Activated effector memory CD4-positive, alpha-beta T cell treated with Interleukin-2 at 50 U/mL for 16 hours (primary cell): ENCODE measurements at places on chromosomes 5 and 9.

GRCh38 chr9:138105123-138105415 is 227.5 kb downstream of the CACNA1B start:
- DNase-seq, result no peak

- no peak for DNase-seq
Measured at GRCh38 chr9:35553670-35554543, 51.2 kb upstream of the TESK1 start.

DNA sequence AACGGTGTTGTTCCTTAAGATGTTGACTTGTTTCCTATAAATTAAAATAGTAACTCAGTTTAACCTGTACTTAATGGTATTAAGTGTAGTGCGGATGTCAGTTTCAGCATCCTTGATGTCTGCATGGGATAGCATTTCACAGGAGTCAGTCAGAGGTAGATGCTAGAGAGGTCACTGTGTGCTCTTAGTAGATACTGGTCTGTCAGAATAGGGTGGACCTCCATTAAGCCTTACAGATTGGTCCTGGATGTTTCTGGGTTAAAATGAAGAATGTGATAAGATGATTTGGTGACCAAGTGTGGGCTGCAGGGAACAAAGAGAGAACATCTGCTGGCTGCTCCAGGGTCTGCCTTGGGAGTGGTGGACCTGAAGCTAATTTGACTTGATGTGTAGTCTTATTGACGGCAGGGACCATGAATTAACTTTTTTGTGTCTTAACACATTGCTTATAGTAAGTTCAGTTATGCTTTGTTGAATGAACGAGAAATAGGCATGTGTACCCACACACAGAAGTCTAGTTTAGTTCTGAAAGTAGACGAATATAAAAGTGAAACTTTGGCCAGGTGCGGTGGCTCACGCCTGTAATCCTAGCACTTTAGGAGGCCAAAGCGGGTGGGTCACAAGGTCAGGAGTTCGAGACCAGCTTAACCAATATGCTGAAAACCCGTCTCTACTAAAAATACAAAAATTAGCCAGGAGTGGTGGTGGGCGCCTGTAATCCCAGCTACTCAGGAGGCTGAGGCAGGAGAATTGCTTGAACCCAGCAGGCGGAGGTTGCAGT is 12.5 kb downstream of the RAB24 start:
- DNase-seq, result no peak

DNA sequence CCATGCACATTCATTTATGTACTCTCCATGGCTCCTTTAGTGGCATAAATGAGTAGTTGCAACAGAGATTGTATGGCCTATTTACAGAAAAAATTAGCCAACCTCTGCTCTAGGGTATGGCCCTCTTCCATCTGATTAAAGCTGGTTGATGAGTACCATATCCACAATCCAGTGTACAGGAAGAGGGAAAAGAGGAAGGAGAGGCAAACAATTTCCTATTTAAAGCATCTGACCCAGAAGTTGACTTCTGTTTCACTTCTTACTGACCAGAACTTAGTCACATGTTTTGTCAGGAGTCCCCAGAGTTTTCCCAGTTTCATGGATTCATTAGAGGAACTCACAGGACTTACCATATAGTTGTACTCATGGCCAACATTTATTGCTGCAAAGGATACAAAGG is 68.6 kb upstream of the STARD4 start:
- no peak for DNase-seq

DNA sequence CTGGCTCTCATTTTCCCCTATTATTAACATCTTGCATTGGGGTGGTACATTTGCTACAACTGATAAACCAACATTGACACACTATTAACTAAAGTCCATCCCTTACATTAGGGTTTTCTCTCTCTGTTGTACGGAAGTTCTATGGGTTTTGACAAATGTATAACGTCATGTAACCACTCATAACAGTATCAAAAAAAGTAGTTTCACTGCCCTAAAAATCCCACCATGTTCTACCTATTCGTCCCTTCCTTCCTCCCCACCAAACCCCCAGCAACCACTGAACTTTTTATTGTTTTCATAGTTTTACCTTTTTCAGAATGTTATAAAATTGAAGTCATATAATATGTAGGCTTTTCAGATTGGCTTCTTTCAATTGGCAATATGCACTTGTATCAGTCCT is 40.1 kb downstream of the MLLT3 start:
- no peak for DNase-seq

DNA sequence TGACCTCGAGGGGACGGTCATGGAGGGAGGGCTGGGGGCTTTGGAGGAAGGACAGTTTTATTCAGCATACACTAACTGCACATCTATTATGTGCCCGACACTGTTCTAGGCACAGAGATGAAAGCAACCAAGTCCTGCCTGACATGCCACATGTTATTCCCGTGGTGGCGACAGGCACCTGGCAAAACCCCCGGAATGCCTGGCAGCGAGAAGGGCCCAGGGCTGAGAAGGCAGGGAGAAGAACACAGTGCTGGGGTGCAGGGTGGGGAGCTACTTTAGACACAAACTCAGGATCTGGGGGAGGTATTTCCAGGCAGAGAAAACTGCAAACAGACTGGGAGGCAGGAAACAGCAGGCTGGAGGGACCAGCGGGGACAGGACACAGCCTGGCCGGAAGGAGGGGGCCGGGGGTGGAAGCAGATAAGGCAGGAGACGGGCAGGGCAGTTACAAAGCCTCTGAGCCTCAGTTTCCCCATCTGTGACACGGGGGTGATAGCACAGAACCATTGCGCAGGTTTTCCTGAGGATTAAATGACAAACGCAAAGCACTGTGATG is 77.7 kb downstream of the STK10 start:
- no peak for DNase-seq

DNA sequence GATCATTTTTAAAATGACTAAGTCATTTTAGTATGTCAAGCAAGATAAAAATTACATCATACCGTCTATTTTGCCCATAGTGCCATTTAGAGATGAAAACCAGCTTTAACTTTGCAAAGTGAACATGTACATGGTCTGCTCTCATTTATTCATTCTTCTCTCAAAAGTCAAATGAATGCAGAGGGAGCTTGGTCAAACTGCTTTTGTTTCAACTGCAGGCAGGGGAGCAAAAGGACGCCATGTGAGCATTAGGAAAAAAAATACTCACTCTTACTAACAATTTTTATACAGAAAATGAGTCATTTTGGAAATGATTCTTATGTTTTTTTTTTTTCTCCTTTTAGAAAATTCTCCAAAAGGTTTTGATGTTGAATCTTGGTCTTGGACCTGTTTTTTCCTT is 15.7 kb downstream of the SCGB3A1 start:
- DNase-seq, result no peak

- DNase-seq, result no peak
Measured at GRCh38 chr9:96137671-96138429, 164.1 kb downstream of the HSD17B3 start.

DNA sequence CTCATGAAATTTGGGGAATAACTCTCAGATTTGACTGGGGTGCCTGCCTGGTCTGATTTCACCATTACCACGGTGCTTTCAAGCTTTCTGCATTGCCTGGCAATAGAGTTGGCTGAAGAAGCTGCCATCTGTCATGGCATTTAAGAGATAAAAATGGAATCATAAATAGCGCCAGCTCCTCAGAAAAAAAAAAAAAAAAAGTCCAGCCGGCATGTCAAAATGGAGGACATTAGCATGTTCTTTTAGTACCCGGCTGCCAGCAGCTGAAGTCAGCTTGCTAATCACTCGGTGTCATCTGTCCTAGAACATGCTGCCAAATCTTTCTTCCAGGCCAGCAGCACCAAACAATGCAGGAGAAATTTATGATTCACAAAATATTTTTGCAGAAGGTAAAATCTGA is 57.7 kb upstream of the CER1 start:
- DNase-seq, result no peak

DNA sequence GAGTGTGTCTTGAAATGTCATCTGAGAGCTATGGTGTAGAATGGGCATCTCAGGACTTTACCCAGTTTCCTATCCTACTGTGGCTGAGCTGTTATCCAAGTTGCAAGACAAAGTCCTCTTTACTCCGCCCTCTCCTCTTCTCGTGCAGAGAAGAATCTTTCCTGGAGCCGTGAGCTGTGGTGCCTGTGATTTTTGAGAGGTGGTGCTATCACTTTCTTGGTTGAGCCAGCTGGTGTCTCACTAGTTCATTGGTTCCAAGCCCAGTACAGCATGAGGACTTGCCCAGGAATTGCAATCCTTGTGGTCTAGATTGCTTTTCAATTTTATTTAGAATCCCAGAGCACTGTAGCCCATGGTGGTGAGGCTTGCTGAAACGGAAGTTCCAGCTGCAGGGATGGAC is 2300.3 kb downstream of the MAT2B start:
- no peak for DNase-seq

- DNase-seq, result no peak
Measured at GRCh38 chr9:127081250-127082185, 40.9 kb downstream of the ANGPTL2 start.

DNA sequence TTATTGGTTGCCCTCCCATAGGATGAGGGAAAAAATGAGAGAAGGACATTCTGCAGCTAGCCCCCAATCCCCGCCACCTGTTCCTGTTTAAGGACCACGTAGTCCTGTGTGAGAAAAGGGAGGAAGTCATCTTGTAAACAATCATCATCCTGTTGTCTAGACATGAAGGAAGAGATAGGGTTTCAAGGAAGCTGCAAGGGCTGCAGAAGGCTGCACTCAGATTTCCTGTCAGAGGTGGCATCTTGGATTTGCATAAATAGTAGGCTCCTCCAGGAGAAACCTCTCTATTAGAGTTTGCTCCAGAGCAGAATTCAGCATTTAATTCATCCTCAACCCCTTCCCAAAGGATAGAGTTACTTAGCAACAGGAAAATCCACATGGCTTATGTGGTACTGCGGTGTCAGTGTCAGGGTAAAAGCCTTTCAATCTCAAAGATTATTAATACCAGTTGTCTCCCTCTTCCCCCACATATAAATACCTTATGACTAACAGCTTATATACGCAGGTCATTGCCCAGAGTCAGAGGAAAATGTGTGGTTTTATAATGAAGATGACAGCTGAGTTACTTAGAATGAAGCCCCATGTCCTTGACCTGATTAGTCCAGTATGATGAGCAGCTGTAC is 4.6 kb upstream of the DNAJC18 start:
- no peak for DNase-seq

DNA sequence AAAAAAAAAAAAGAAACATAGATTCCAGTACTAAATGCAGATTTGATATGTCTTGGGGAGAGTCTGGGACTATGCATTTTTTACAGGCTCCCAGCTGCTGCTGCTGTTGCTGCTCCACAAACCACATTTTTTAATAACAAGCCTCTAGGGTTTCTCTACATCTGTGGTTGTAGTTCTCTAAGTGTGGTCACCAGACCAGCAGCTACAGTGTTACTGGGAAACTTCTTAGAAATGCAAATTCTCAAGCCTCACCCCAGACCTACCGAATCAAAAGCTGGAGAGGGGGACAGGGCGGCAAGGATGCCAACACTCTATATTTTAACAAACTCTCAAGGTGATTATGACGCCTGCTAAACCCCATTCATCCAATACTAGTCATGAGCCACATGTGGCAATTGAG is 293.4 kb upstream of the PTGER4 start:
- no peak for DNase-seq

DNA sequence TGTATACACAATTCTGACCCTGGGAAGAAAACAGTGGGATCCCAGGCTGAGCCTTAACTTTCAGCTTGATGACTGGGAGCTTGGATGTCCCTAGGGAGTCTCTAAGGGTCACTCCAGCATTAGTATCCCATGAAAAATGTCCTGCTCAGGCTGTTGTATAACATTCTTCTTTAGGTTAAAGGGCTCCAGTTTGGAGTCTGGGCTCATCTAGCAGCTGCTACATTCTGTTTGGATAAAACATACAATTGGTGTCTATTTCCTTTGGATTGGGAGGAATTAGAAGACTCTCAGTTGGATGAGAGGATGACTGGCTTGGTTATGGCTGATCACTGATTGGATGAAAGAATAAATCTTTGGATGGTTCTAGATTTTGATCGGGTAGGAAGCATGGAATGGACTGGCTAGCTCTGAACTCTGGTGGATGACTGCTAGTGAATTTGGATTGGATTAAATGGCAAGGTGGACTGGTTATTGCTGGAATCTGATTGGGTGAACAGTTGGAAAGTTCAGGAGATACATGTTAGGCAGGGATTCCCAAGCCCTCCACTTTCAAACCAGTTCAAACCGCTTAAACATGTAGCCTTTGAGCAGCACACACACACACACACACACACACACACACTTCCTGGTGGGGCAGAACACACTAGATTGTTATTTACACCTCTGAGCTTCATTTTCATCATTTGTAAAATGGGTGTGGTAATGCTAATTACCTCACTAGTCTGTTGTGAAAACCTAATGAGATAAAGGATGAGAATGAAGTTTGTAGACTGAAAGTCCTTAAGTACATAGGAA is 7.1 kb upstream of the MYOZ3 start:
- DNase-seq, result no peak

GRCh38 chr5:154778534-154778933 is 23.4 kb downstream of the LARP1 start:
- DNase-seq, result no peak

DNA sequence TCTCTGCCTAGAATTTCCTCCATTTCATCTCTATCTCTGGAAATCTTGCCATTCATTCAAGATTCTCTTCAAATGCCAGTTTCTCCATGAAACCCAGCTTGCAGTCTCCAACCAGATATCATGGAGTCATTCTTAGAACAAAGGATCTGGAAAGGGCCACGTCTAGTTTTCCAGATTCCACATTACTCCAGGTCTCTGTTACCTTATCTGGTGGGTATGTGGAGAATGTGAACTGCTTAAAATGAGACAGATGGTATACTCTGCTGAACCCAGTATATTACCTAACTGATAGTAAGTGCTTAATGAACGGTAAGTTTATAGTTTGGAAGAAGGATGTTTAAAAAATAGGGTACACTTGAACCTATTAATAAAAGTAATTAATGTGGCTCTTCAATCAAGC is 52.3 kb upstream of the ZSWIM6 start:
- no peak for DNase-seq
